CD4-positive, alpha-beta T cell (primary cell): ENCODE measurements at places on chromosomes 5 and 9.
A peak's percentile ranks its signal among the peaks of the same experiment; 100 is the strongest.

DNA sequence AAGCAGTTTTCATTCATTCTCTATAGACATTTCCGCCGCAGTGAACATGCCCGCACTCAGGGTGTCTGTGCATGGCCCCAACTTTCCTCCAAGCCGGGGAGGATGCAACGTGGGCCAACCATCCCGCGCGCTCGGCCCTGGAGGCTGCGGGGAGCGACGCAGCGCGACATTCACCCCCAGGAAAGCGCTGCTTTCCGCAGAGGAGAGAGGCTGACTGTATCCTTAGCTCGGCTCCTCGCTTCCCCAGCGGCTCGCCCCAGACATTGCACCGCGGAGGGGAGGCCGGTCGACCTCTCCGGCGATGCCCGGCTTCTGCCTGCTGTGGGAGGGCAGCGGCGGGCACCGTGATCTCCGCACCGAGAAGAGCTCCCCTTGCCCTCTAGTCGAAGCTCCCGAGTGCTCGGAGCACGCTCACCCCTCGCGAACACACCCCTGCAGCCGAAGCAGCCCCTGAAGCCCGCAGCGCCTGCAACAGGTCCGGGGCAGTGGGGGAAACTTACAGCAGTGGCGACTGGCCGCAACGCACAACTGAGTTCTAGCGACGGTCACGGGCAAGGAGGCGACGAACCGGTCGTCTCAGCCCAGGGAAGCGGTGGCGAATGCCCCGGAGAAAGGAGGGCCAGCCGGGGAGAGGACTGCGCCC, 600 bp downstream of the ENC1 start:
- no peaks in the 10 kb centered on the region for H3K36me3 ChIP-seq
- H3K4me1 ChIP-seq, result peaks cover 32% of the 10 kb centered on the region
- peaks cover 6% of the 10 kb centered on the region for H3K27me3 ChIP-seq
- DNase-seq, result peak; percentile 34

- H3K4me3 ChIP-seq, result no peak overlapping the region
- no peak overlapping the region for H3K27ac ChIP-seq
- no peak for DNase-seq
- H3K36me3 ChIP-seq, result no peaks in the 10 kb centered on the region
- no peaks in the 10 kb centered on the region for H3K27me3 ChIP-seq
- no peaks in the 10 kb centered on the region for H3K4me1 ChIP-seq
These were observed 90.7 kb downstream of the SNX24 start for GRCh38 chr5:122936088-122936487.

DNA sequence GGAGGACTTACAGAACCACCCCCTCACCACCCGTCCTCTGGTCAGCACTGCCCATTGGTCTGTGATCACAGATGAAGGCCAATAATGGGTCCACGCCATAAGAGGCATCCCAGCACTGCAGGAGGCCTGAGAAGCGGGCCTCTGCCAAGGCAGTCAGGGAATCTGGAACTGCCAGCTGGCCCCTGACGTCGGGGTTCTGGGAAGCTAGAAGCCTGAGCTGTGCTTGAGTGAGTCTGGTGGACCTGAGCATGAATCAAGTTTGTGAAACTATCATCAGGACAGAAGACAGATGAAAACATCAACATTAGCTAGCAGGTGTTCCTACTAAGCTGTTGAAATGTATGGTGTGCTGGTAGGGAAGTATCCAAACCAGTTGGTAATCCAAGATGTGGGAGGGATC, 7.8 kb downstream of the ANGPTL2 start:
- H3K4me3 ChIP-seq, result no peak overlapping the region
- H3K27me3 ChIP-seq, result no peaks in the 10 kb centered on the region
- H3K4me1 ChIP-seq, result peaks cover 15% of the 10 kb centered on the region
- no peak for DNase-seq
- H3K36me3 ChIP-seq, result no peaks in the 10 kb centered on the region

- H3K27ac ChIP-seq, result no peak overlapping the region
- peaks cover 32% of the 10 kb centered on the region for H3K36me3 ChIP-seq
- H3K27me3 ChIP-seq, result no peaks in the 10 kb centered on the region
- H3K4me1 ChIP-seq, result no peaks in the 10 kb centered on the region
- H3K4me3 ChIP-seq, result no peak overlapping the region
- no peak for DNase-seq
These were observed 60.3 kb downstream of the UBAP2 start for GRCh38 chr9:33988219-33988890.

DNA sequence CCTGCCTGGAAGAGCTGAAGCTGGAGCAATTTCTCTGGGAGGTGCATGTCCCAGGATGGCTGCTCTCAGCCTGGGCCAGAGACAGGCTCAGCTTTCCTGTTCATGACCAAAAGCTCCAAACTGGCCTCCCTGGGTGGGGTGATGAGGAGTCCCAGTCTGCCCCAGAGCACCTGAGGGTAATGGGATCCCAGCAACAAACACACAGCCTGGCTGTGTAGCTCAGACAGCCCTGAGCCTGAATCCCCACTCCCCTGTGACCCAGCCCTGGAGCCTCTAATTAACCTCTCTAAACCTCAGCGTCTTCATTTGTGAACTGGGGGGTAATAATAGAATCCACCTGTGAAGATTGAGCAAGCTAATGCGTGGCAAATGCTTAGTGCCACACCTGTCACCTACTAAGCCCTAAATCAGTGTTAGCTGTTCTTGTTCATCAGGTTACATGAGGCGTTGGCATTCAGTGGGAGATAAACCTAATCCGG, 67.5 kb downstream of the HSPA4 start:
- no peaks in the 10 kb centered on the region for H3K27me3 ChIP-seq
- H3K36me3 ChIP-seq, result no peaks in the 10 kb centered on the region
- H3K4me1 ChIP-seq, result no peaks in the 10 kb centered on the region
- H3K4me3 ChIP-seq, result no peak overlapping the region

DNA sequence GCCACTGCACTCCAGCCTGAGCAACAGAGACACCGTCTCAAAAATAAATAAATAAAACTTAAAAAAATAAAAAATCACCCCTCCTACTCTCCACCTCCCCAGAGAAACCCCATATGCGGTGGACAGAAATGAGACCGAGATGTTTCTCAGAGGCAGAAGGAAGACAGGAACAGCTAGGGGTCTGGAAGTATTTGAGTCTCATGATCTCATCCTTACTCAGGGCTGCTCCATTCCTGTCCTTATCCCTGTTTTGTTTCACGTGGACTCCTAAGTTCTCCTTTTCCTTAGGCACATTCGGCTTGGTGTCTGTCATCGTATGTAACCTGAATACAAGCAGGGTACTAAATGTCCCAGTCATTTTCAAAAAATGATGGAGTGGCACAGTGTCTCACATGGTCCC, 76.1 kb downstream of the C9orf50 start:
- no peak for DNase-seq
- no peaks in the 10 kb centered on the region for H3K36me3 ChIP-seq
- H3K4me1 ChIP-seq, result peaks cover 3% of the 10 kb centered on the region

- H3K4me1 ChIP-seq, result no peaks in the 10 kb centered on the region
- no peaks in the 10 kb centered on the region for H3K36me3 ChIP-seq
- no peak overlapping the region for H3K27ac ChIP-seq
- H3K27me3 ChIP-seq, result no peaks in the 10 kb centered on the region
- H3K4me3 ChIP-seq, result no peak overlapping the region
- DNase-seq, result no peak
These were observed 76.4 kb upstream of the SMARCA2 start for GRCh38 chr9:1938675-1939170.

DNA sequence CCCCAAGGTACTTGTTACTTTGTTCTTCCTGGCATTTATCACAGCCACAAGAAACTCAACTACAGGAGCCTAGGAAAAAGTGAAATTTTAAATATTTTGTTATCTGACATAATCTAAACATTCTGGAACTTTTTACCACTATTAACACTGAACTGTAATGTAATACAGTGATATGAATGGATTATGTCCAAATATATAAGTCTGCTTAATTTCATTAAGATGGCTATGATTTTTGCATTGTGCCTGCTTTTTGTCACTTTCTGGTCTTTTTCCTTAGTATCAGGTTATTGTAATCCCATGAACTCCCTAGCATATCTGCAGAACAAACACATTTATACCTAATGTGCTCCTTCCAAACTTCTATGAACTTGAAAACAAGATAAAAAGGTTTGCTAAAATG, 35.8 kb downstream of the PJA2 start:
- H3K4me1 ChIP-seq, result no peaks in the 10 kb centered on the region
- no peak overlapping the region for H3K4me3 ChIP-seq
- DNase-seq, result no peak
- H3K27me3 ChIP-seq, result no peaks in the 10 kb centered on the region

DNA sequence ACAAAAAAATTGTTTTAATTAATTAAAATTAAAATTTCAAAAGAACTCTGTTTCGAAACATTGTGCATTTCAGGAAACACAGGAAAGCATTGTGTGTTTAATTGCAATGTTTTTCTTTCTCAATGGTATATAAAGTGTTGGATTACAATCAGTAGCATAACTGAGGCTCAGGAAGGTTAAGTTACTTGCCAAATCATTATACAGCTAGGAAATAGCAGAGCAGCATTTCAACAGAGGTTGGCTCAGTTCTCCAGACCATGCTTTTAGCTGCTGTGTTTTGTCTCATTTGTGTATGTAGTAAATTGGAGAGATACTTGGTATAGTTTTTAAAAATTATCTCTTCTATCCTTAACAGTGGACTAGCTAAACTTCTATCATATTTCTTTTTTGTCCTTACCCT, 30.0 kb upstream of the CAMLG start:
- no peaks in the 10 kb centered on the region for H3K4me1 ChIP-seq
- no peak for DNase-seq
- H3K36me3 ChIP-seq, result peaks cover 54% of the 10 kb centered on the region

- no peak for DNase-seq
- no peak overlapping the region for H3K27ac ChIP-seq
- H3K4me3 ChIP-seq, result no peak overlapping the region
- H3K36me3 ChIP-seq, result peaks cover 95% of the 10 kb centered on the region
- no peaks in the 10 kb centered on the region for H3K4me1 ChIP-seq
These were observed 138.7 kb downstream of the RAPGEF6 start for GRCh38 chr5:131496400-131496713.

DNA sequence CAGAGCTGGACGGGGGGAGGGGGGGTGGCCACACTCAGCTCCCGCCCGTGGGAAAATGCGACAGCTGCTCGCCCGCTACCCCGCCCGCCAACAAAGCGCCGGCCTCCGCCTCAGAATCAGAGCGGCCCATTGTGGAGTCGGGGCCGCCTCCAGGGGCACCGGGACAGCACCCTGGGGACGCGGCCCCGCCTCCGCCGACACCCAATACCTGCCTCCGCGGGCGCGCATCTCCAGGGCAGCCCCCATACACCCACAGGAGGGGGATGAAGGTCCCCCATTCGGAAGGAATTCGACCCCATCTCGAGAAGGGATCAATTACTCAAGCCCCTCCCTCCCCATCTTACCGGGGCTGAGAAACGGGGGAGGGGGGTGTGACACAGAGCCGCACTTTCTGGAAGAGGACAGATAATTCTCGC, 1.3 kb downstream of the NOTCH1 start:
- H3K27me3 ChIP-seq, result no peaks in the 10 kb centered on the region
- H3K27ac ChIP-seq, result no peak overlapping the region
- peaks cover 25% of the 10 kb centered on the region for H3K36me3 ChIP-seq
- DNase-seq, result peak; percentile 54
